ENCODE measurements at places on chromosomes 16 and 17. TPM values are rescaled to one million over a fixed set of nuclear protein-coding genes. Genes with fewer than 3 reads are reported as not detected.

DNA sequence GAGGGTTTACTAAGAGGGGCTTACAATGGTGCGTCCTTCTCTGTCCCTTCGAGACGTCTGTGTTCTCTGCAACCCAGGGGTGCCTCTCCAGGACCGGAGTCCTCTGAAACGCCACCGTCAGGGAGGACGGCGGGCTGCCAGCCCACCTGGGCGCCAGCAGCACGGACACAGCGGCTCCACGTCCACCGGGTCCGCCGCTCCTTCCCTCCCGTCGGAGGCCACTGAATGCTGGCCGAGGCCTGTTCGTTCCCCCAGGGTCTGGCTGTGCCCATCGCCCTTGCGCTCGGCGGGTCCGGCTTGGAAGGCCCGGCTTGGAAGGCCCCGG is 403 bp downstream of the TEPSIN start:
- no peak overlapping the region for H3K27ac ChIP-seq
- H3K27me3 ChIP-seq, result peaks cover 5% of the 10 kb centered on the region
- peaks cover 27% of the 10 kb centered on the region for H3K4me1 ChIP-seq
- DNase-seq, result no peak
- H3K36me3 ChIP-seq, result peaks cover 4% of the 10 kb centered on the region

ALOX12 gene
- total RNA-seq, result not detected

DNA sequence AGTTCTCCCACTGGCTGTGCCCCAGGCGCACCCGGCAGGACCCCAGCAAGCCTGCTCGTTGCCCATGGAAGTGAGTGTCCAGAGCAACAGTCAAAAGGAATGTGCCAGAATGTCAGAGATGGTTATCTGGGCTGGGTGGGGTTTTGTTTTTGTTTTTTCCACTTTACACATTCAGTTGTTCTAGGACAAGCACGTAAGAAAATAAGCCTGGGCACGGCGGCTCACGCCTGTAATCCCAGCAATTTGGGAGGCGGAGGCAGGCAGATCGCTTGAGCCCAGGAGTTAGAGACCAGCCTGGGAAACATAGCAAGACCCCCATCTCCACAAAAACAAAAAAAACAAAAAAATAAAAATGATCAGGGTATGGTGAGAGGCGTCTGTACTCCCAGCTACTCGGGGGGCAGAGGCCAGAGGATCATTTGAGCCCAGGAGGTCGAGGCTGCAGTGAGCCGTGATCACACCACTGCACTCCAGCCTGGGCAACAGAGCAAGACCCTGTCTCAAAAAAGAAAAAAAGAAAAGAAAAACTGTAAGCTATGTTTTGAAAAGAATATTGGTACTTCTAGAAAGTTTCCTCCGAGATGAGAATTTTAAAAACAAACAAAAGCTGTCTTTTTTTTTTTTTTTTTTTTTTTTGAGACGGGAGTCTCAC is 8.3 kb downstream of the NDUFAF8 start:
- 0 out of 2 replicates have a peak, but pooled peaks cover 5% of the 10 kb centered on the region for H3K36me3 ChIP-seq
- peaks cover 3% of the 10 kb centered on the region for H3K27me3 ChIP-seq
- no peaks in the 10 kb centered on the region for H3K4me1 ChIP-seq

DNA sequence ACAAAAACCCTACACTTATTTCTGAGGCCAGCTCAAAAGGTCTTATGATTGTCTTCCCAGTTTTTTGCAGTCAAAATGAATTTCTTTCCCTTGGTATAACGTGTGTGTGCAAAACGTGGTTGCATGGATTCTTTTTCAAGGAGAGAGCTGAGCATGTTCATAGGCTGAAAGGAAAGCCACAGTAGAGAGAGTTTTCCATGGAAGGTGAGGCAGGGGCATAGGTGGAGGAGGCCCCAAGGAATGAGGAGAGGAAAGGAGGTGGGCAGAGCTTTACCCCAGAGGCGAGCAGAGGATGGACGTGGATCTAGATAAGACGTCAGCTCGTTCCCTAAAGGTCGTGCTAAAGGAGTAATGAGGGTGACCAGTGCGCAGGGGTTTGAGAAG is 22.8 kb downstream of the TRPV2 start:
- peak overlapping the region; percentile 94 for H3K27ac ChIP-seq
- H3K4me1 ChIP-seq, result peaks cover 42% of the 10 kb centered on the region
- peaks cover 45% of the 10 kb centered on the region for H3K36me3 ChIP-seq
- H3K27me3 ChIP-seq, result peaks cover 19% of the 10 kb centered on the region
- DNase-seq, result no peak

TCAP gene
- 0.21 TPM for total RNA-seq

DNA sequence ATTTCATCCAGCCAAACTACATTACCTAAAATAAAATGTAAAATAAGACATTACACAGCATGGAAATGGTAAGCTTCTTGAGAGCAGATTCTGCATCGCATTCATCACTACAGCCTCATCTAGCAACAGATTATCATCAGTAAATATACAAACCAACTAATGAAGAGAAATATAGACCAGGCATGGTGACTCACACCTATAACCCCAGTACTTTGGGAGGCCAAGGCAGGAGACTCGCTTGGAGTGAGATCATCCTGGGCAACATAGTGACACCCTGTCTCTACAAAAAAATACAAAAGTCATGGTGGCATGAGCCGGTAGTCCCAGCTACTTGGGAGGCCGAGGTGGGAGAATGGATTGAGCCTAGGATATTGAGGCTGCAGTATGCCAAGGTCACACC is 19.9 kb downstream of the NCBP3 start:
- peaks cover 50% of the 10 kb centered on the region for H3K36me3 ChIP-seq
- no peaks in the 10 kb centered on the region for H3K27me3 ChIP-seq
- H3K4me3 ChIP-seq, result no peak overlapping the region
- H3K27ac ChIP-seq, result peak overlapping the region; percentile 84

CEP112 gene
- 5.2 TPM for total RNA-seq

LAT gene
- total RNA-seq, result 7.0 TPM

MMP15 gene
- total RNA-seq, result 3.0 TPM

CCL3 gene
- not detected for total RNA-seq

DNA sequence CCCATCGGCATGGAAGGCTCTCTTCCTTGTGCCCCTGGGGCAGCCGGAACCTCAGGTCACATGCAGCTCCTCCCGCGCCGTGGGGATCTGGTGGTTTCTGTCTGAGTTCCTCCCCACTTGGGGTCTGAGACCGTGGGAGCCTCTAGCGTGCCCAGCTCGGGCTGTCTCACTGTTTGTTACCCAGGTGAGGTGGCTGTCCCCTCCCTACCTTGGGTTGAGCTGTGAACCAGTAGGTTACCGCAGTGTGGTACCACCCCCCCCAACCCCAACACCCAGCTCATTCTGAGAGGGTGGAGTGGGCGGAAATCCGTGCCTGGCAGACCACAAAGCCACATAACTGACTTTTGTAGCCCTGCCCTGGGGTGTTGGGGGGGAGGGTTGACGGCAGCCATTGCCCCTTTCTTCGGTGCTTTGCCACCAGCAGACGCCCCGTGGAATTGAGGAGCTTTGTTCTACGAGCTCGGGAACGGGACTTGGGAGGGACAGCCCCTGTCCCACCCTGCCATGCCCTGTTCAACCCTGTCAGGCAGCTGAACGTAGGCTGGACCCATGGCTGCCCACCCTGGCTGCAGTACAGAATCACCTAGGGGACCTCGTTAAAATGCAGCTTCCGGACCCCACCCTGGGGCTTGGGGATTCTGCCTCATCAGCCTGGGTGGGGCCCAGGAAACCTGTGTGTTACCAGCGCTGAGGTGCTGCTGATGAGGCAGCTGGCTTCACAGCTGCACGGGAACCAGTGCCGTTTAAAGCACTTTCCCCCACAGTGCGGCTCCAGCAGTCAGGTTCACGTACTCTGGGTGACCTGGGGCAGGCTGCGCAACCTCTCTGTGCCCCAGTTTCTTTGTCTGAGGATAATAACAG is 18.5 kb downstream of the RAP1GAP2 start:
- no peak overlapping the region for H3K4me3 ChIP-seq
- DNase-seq, result no peak
- H3K27me3 ChIP-seq, result peaks cover 11% of the 10 kb centered on the region
- no peak overlapping the region for H3K27ac ChIP-seq

DNA sequence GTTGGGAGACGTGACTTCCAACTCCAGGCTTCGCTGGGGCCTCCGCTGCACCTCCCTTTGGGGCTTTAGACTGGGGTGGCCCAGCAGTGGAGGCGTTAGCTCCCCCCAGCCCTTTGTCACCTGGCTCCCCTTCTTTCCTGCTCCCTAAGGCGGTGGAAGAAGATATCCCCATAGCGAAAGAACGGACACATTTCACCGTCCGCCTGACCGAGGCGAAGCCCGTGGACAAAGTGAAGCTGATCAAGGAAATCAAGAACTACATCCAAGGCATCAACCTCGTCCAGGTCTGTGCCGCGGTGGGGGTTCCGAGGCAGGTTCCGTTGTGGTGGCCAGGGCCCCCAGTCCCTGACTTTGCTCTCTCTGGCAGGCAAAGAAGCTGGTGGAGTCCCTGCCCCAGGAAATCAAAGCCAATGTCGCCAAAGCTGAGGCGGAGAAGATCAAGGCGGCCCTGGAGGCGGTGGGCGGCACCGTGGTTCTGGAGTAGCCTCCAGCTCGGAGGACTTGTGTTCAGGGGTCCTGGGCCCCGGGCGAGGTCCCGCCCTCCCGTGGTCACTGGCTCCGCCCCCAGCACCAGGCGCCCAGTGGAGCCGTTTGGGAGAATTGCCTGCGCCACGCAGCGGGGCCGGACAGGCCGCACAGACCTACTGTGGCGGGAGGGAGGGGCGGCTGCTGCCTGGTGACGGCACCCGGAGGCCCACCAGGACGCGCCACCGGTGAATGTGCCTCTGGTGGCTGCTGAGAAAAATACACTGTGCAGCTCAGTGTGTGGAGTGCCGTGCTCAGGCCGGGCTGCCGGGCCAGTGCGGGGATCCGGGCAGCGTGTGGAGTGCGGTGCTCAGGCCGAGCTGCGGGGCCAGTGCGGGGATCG is 3.8 kb downstream of the MRPL12 start:
- H3K27me3 ChIP-seq, result peaks cover 13% of the 10 kb centered on the region
- H3K4me3 ChIP-seq, result no peak overlapping the region
- peaks cover 24% of the 10 kb centered on the region for H3K4me1 ChIP-seq
- no peak for DNase-seq
- H3K27ac ChIP-seq, result no peak overlapping the region

HP gene
- total RNA-seq, result not detected

KRTAP4-4 gene
- not detected for total RNA-seq

Data from HFFc6 (cell line).